Fibroblast of skin of left biceps (primary cell): ENCODE measurements at places on chromosomes 5 and 9.

- DNase-seq: no peak
Measured at GRCh38 chr9:113493203-113493520, 29.6 kb downstream of the RGS3 start.

GRCh38 chr5:157455057-157455456, 5.0 kb upstream of the NIPAL4 start:
- no peak for DNase-seq

DNA sequence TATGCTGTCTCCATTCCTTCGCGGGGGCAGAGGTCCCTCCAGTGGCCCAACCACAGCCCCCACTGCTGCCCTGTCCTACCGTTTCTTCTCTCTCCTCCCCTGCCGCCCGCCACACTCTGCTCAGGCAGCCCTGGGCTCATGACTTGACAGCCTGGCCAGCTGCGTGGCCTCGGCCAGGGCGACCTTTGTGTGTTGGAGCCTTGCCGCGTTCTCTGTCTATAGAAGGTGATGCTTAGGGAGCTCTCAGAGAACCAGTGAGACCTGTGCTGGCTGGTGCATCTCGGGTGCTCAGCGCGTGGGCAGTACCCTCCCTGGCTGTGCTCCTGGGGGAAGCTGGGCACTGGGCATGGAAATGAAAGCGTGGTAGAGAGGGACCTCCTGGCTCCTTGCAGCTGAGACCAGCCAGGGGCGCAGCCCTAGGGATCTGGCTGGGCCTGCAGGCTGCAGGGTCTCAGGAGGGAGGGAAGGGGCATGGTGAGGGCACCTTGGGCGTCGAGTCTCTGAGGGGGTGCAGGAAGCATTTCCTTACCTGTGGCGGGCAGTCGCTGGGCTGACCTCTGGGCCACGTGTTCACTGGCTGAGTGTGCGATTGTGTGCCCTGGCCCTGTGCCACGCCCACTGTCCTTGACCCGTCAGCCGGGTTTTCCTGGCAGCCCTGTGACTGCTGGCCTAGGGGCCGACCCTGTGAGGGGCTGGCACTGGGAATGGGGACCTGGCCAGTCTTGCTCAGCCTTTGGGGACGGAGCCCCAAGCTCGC, 50.3 kb downstream of the RXRA start:
- DNase-seq: no peak

GRCh38 chr5:179533907-179534306, 16.4 kb upstream of the RUFY1 start:
- DNase-seq: no peak

GRCh38 chr5:130350131-130350530, 445.9 kb downstream of the CHSY3 start:
- peak; percentile 1 for DNase-seq

DNA sequence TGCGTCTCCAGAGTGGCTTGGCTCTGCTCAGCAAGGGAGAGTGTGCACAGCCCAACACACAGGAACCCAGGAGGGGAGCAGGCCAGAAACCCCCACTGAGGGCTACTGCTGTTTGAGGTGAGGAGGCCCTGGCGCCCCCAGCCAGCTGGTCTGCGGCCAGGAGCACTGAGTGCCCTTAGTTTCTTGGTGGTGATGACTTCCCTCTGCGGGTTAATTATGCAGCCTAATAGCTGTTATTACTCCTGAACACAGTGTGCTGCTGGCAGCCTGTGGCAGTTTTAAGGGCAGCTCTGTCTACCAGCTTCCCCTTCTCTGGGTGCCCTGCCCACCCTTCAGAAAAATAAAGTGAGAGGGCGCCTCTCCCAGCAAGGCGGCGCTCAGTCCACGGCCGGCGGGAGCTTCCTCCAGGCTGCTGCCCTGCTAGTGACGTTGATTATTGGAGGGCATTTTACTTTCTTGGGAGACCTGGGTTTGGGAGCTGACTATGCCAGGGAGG, 19.2 kb downstream of the GADD45G start:
- no peak for DNase-seq

DNA sequence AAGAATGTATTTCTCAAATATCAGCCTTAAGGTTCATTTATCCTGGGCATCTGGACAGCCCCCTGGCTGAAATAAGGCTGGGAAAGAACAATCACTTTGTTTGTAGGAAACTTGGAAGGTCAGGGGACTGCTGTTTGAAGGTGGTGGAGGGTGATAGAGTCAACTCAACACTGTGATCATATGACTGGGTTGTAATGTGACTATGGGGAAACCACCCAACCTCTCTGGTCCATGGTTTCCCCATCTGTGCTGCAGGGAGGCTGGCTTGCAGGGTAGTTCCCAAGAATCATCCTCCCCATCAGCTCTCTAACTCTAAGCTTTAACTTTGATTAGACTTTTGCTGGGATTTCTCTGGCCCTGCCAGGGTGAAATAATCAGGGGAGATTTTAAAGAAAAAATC, 10.0 kb downstream of the INSYN2B start:
- no peak for DNase-seq

- DNase-seq: no peak
Measured at GRCh38 chr5:178818094-178818493, 41.7 kb upstream of the ZNF354B start.

GRCh38 chr9:6965566-6965965, 207.8 kb downstream of the KDM4C start:
- DNase-seq: no peak

DNA sequence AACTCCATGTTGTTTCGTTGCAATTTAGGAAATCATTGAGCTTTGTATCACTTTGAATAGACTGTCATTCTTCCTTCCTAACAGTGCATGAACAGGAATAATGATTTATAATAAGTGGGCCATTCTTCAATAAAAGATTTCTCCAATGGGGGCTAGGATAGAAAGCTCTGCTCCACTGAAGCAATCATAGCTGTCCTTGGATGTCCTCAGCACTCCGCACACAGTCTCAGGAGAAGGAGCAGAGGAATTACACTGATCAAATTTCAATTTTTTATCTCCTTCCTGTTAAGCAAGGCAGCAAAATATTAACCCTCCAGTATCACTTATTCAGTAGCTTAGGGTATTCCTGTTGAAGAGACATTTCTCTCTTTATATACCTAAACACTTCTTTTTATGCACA, 532.7 kb upstream of the ST8SIA4 start:
- no peak for DNase-seq

GRCh38 chr5:107979900-107980299, 309.2 kb upstream of the EFNA5 start:
- no peak for DNase-seq

- DNase-seq: no peak
Measured at GRCh38 chr9:132488626-132489025, 78.6 kb downstream of the CFAP77 start.

GRCh38 chr9:18473652-18474279, at the start of gene ADAMTSL1:
Gene ADAMTSL1 (plus strand): TSS chr9:18474153. CDS start chr9:18474233, 80 bp downstream.
- DNase-seq: peak; percentile 84

- DNase-seq: no peak
Measured at GRCh38 chr5:111278858-111279504, 54.8 kb downstream of the CAMK4 start.

- DNase-seq: no peak
Measured at GRCh38 chr5:88813244-88813643, 69.7 kb downstream of the MEF2C start.

- no peak for DNase-seq
Measured at GRCh38 chr9:6904371-6904770, 146.6 kb downstream of the KDM4C start.

DNA sequence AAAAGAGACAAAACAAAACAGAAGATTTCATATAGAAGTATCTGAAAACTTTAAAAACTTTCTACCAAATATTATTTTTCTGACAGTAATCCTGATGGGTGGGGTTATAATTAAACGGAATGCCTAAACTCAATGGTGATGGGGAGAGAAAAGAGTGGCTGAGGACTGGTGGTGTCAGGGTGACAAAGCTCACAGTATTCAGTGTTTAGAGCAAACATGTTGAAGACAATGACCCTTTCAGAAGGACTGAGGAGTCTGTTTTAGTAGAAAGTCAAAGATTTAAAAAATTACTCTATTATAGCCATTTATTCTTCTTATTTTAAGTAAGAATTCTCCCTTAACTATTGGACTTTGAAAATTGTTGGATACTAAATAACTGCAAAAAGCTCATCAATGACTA, 1144.0 kb downstream of the TAF11L14 start:
- no peak for DNase-seq

GRCh38 chr5:64700765-64701164, 10.5 kb downstream of the SHISAL2B start:
- DNase-seq: no peak

- DNase-seq: no peak
Measured at GRCh38 chr9:119634006-119634405, 264.8 kb upstream of the BRINP1 start.

DNA sequence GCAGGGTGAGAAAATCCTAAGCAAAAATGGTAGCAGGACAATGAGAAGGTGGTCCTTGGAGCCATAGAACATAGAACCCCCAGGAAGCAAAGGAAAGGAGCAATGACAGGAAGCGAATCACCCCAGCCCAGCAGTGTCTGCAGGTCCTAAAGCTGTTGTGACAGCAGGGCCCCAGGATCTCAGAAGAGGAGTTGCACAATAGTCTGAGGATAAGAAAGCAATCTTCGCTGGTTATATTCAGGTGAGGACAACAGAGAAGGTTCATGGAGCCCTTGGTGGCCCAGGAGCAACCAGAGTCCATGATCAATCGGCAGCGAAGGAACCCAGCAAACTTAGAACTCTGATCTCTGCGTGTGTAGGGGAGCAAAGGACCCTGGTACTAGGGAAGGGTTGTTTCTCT, 234.8 kb upstream of the IRX2 start:
- no peak for DNase-seq

- DNase-seq: no peak
Measured at GRCh38 chr5:13673511-13673910, 271.0 kb downstream of the DNAH5 start.

GRCh38 chr5:144308906-144309670, 138.4 kb downstream of the KCTD16 start:
- DNase-seq: no peak

DNA sequence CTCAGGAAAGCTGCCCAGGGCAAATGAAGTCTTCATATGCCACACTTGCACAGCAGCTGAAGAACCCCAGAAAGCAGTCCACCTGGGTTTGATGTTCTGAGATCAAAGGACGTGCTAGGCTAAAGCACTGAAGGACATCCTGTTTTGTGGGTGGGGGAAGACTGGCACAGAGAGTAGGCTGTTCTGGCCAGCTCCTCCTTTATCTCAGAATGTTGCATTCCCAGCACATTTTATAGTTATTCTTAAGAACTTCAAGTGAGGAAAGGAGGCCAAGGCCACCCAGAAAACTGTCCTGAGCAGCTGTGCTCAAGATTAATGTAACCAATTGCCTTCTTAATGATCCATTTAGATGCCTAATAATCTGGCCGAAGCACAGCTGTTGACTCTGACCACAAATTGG, 10.9 kb downstream of the SHOC1 start:
- DNase-seq: no peak

GRCh38 chr9:14103115-14103514, 210.8 kb downstream of the NFIB start:
- no peak for DNase-seq

DNA sequence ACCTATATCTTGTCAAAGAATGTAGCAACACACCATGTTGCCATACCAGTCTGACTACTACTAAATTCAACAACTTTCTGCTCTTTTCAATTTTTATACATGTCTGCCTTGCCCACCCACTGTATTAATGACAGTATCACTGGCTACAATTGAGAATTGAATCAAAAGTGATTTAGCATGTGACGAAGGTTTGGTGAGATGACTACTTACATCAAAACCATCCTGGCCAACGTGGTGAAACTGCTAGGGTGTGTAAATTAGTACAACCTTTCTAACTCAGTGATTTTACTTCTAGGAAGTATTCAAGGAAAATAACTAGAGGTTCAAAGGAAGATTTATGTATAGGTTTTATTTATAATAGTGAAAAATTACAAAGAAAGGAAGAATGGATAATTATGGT, 109.8 kb downstream of the UNC13B start:
- no peak for DNase-seq

- no peak for DNase-seq
Measured at GRCh38 chr9:79215821-79216220, 355.9 kb upstream of the TLE4 start.

DNA sequence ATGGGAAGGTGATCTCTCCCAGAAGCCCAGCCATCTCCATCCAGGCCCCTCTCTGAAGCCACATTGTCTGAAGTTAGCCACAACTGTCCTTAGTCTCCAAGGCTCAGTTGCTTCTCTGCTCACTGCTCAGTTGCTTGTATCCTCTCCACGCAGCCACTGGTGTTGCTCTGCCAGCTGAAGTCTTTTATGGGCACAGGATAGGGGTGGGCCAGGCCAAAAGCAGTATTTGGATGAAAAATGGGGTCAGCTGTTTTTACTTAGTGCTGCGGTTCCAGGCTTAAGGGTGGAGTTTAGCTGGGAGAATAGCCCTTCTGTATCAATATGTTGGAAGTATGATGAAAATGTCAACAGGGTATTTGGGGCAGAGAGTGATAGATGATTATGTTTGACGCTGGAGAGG, 168.8 kb upstream of the PPP1R2B start:
- no peak for DNase-seq

DNA sequence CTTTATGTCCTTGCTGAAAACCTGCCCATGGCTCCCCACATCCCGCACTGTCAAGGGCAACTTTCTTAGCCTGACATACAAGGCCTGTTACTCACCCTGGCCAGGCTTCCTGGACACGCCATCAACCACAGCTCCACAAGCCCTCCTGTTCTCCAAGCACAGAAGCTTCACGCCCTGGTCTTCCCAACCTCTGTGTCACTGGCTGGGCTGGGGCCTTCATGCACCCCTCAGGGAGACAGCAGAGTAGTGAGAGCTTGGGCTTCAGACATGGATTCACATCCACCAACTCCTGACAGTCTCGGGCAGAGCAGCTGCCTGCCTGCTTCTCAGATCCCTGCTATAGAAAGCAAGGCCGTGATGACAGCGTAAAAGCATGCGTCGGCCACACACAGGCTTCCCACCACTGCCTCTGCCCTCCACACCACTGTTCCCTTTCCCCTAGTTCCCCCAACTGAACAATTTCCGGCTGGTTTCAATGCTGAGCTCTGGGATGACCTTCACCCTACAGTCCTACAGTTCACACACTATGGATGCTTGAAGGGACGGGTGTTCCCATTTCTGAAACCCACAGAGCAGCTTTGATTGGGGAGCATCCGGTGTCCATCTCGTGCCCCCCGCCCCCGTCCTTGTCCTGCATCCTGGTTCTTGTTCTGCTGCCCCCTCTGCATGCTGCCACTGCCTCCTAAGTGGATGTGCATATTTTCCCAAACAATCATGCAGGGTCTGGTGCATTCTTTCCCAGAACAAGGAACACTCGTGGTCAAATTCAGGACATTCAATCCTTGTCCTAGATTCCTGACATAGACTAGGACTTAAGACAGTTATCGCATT, 33.4 kb upstream of the ADAMTS2 start:
- peak; percentile 47 for DNase-seq

DNA sequence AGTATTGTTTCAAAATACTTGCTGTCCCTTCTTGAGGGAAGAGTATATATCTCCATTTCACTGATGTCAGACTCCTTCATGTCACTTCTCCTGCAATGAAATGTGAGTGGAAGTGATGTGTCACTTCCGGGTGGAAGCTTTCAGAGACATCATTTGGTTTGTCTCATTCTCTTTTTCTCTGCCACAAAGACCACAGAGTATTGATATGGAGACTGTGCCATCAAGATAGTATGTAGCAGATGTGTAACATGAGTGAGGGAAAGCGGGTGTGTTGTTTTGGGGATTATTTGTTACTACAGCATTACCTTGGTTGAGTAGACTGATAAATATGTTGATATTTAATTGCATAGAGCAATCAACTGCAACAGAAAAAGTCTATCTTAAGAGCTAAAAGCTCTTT, 169.8 kb downstream of the FBXL7 start:
- no peak for DNase-seq
